ENCODE measurements at places on chromosomes 16 and 17.

DNA sequence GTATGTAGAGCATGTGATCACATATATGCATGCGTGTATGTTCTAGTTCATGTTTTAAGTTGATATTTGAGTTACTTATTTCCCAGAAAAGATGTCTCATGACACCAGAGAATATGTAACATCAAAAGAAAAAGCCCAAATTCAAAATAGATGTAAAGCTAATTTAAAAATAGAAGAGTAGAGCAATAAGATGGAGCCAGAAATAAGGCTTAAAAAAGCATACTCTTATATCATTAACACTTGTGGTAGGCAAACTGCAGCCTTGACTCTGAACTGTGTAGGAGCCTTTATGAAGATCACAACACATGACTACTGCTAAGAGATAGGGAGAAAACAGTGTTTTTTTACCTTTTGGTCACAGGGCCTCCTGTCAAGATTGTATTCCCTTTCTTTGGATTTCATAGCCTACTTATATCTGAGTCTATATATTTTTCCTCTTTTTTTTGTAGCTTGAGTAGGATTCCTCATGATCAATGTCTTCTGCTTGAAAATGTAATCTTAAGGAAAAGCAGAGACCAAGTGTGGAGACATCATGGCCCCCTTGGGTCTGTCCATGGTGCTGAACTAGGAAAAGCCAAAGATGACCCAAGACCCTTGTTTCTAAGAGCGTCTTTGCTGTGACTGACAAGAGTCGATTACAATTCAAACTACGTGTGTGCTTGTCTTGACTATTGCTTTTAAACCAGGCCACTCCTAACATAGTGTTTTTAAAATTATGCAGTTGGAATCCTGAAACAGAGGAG, 390.4 kb downstream of the SHISA9 start:
- DNase-seq, result no peak

- no peak for DNase-seq
These were observed 2.9 kb upstream of the RHBDF2 start for GRCh38 chr17:76504117-76504516.

GRCh38 chr16:72812672-72813071, 235.3 kb downstream of the ZFHX3 start:
- no peak for DNase-seq

- DNase-seq, result no peak
These were observed 2.5 kb downstream of the DNAI2 start for GRCh38 chr17:74276541-74277009.

- no peak for DNase-seq
These were observed 65.4 kb upstream of the RASL10B start for GRCh38 chr17:35666070-35666469.

- DNase-seq, result no peak
These were observed 333.1 kb downstream of the BCAS3 start for GRCh38 chr17:61010661-61011170.

GRCh38 chr17:19729900-19730299, 13.5 kb upstream of the SLC47A2 start:
- no peak for DNase-seq

GRCh38 chr17:47762728-47763127, 29.7 kb downstream of the TBX21 start:
- no peak for DNase-seq

- no peak for DNase-seq
These were observed 215.5 kb downstream of the MRTFB start for GRCh38 chr16:14286368-14287230.

DNA sequence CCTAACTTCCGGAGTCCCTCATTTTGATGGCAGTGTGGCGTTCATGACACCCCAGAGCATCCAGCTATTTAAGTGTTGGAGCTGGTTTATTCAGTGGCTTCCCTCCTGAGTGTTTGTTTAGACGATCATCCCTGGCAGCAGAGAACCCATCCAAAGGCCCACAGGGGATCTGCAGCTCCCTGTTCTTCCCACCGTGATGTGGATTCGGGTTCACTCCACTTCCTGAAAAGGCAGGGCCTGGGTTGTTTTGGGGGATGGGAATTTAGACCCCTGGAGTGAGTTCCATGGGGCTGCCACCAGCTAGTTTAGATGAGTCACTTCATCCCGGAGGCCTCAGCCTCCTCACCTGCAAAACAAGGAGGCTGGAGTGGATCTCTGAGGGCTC, 2.3 kb downstream of the KSR1 start:
- DNase-seq, result no peak

DNA sequence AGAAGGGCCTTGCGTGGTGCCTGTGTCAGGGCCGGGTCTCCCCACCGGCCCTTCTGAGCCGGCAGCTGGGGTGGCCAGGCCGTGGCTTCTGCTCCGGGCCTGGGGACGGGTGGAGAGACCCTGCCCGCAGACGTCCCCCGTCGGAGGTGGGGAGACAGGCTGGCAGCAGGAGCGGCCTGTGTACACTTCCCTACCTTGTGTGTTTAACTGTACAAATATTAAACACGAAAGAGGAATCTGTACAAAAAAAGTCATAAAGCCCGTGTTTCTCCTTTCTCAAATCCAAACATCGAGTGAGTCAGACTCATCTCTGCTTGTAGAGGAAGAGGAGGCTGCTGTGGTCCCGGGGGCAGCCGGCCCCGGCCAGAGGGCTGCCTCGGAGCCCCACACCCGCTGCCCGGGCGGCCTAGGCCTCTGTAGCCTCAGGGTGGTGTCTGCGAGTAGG, 2.0 kb downstream of the CACNA1H start:
- DNase-seq, result no peak

DNA sequence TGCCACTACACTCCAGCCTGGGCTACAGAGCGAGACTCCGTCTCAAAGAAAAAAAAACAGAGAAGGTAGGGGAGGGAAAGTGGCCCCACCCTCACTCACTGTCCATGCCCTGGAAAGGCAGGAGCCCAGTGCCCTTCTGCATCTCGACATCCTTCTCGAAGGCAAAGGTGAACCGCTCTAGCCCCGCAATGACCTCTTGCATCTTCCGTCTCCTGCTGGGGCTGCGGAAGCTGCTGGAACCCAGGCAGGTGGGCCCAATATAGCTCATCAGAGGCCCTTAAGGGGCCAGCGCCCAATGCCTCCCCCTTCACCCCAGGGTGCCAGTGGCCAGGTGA, at the start of gene CPSF4L:
Gene CPSF4L, minus strand, starts transcription at position 264 of the 335 bp plus-strand sequence. Its CDS starts 62 bp downstream, at position 202.
- DNase-seq, result no peak

- peak; percentile 56 for DNase-seq
These were observed 10.1 kb downstream of the P3H4 start for GRCh38 chr17:41801374-41802271.

DNA sequence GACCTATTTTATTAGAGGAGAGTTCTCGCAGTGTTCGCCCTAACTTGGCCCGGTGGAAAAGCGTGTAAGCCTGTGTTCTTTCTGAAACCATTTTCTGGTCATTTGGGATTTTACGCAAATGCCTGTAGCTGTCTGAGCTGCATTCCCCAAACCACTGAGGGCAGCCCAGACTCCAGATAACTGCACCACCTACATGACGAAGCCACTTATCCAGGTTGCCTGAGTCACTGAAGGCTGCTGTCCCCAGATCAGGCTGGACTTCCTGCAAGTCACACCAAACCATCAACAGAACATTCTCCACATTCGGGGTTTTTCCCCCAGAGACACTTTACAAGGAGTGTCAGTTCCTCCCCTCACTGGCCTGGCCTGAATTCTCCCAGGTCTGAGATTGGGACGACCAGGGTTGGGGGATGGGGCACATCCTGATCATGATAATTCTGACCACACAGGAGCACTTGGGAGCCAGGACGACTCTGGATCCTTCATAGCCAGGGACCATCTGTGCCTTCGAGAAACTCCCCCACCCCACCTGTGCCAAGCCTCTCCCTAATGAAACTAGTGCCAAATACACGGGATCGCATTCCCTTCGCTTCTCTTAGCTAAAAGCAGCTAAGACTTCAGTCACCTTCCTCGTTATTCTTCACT, 2.3 kb downstream of the RPRML start:
- no peak for DNase-seq

DNA sequence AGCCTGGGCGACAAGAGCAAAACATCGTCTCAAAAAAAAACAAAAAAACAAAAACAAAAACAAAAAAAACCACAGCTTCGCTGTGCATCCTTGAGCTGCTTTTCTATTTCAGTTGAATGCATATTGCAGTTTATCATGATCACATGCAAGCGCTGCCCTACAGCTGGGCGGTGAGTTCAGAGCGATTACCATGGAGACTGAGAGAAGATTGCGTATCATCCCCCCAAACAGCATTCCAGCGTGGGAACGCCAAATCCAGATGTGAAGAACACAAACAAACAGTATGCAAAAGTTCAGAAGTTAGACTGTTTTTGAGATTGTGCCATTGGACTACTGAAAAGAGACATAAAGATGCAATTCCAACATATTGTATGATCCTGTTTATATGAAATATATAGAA, 15.1 kb upstream of the SLC52A1 start:
- DNase-seq, result no peak

- no peak for DNase-seq
These were observed 44.3 kb upstream of the HELZ start for GRCh38 chr17:67289181-67289876.

DNA sequence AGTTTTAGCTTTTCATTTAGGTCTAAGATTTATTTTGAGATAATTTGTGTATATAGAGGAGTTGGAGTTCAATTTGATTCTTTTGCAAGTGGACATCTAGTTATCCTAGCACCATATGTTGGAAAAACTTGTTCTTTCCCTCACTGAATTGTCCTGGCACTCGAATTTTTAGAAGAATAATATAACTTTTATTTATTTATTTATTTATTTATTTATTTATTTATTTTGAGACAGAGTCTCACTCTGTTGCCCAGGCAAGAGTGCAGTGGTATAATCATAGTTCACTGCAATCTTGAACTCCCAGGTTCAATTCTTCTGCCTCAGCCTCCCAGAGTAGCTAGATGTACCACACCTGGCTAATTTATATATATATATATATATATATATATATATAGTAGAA, 29.4 kb downstream of the PPM1E start:
- no peak for DNase-seq

DNA sequence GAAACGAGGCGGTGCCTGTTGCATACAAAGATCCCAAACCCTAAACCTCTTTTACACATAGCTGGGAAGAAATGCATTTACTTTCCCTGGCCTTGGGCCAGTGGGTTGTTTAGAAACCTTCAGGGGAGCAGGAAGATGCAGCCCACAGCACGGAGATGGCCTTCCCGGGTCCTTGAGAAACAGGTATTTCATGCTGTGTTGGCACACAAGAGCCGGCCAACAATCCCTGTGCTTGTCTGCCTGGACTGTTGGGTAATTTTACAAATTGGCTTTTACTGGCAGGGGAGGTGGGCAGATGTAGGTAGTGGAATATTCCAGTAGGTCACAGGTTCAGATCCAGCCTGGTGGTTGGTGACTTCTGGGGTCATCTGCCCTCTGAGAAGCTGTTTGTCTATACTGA, 148.0 kb downstream of the FOXL1 start:
- no peak for DNase-seq

DNA sequence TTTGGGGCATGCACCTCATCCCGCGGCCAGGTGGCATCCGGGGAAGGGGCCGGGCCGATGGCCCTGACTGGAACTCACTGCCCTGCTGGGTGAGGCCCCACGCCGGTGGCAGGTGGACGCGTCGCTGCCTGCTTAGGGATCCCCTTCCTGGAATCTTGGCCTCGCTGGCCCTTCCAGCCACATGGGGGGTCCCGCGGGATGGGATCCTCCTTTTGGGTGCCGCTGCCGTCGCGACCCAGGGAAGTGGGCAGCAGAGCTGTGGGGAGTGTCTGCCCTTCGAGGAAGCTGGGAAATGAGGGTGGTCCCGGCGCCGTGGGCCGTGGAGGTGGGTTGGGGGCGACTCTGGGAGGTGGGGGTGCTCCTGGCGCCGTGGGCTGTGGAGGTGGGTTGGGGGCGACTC, 12.8 kb downstream of the METRNL start:
- no peak for DNase-seq

- no peak for DNase-seq
These were observed 15.0 kb upstream of the PEMT start for GRCh38 chr17:17606416-17607000.

GRCh38 chr17:10305398-10305797, 67.4 kb downstream of the MYH13 start:
- no peak for DNase-seq

DNA sequence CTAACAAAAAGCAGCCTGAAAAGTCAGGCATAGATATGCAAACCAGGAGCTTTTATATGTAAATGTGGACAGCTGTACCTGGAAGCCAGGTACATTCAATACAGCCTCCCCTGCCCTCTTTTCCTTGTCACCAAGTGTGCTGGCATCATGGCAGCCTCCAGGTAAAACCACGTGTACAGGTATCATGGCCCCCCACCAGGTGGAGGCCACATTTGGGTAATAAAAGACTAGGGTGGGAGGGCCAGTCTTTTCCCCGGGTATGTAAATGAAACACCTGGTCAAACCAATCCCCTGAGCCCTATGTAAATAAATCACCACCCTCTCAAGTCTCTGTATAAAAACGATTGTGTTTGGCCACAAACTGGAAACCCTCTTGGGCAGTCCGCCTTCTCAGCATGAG, 226.4 kb upstream of the GOT2 start:
- no peak for DNase-seq

- peak; percentile 31 for DNase-seq
These were observed 1.1 kb downstream of the PHF12 start for GRCh38 chr17:28950017-28950751.

- DNase-seq, result no peak
These were observed 6.2 kb upstream of the DUSP14 start for GRCh38 chr17:37483311-37484039.

DNA sequence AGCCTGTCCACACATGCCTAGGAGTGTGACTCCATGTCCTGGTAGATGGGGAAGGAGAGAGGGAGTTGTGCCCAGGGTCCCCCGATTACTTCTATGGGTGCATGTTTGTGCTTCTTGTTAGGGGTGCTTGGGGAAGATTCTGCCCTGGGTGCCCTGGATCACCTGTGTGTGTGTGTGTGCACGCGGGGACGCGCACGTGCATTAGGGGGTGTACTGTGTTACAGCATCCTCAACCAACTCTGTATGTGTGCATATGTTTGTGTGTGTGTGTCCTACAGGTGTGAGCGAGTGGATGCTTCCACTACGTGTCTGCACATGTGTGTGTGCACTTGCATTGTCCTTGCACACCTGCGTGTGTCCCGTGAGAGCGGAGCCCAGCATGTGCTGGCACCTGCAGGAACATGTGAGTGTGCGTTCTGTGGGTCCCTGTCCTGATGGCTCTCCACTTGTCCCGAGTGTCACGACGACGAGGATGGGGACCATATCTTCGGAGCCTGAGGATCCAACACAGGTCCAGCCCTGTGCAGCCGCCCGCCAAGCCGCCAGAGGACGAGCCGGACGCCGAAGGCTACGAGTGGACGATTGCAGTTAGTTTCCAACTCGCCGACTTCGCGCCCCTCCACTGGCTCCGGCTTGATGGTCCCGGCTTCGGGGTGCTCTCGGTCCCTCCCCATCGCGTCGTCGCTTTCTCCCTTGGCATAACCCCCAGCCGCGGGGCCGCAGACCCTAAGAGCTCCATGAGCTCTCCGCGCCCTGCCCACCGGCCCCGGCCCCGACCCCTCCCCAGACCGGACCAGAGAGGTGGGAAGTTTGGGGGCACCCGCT, 6.0 kb upstream of the TBC1D3B start:
- DNase-seq, result no peak

DNA sequence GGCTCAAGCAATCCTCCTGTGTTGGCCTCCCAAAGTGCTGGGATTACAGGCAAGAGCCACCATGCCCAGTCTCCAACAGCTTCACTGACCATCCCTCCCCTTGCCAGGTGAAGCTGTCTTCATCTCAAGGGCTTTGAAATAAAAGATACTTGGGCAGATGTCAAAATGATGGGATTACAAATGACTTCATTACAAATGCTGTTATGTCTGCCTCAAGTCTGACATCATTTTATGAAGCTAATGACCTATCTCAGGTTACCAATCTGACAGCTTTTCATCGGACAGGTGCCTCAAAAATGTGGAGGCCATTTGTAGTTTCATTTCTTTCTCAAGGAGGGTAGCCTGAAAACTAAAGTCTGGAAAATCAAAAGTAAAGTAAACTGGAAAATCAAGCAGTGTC, 323.7 kb upstream of the TBX2 start:
- no peak for DNase-seq

All from NCI-H2107 (cell line).